ENCODE measurements at places on chromosomes 11 and 22.

DNA sequence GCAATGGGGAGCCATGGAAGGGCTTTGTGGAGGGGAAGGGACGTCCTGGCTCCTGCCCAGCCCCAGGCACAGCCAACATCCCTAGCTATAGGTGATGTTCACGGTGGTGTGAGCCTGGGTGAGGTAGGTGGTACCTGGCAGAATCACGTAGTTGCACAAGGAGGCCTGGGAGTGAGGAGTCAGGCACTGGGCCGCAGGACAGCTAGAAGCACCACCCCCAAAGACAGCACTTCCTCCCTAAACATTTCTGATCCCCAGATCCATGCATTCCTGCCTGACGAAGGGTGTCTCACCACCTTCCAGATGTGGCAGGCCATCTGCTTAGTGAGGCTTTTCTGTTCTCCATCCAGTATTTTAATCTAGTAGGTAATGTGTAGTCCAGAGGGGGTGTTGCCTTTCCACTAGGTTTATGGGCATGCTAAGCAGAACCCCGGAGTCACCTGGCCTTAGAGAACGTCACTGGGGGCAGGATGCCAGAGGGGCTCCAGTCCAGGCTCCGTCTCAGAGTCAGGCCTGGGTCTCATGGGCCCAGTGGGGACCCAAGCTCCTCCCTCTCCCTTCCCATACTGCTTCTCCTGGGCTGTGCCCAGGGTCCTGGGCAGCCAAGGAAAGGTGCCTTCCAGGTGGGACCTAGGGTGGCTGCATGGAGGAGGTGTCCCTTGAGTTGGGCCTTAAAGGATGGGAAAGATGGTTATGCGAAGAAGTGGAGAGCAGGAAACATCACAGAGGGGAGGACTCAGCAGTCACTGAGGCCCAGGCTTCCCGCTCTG, 56.2 kb downstream of the OTOG start:
- no peak for DNase-seq

GRCh38 chr11:60809249-60809648, 24.1 kb downstream of the MS4A10 start:
- no peak for DNase-seq

DNA sequence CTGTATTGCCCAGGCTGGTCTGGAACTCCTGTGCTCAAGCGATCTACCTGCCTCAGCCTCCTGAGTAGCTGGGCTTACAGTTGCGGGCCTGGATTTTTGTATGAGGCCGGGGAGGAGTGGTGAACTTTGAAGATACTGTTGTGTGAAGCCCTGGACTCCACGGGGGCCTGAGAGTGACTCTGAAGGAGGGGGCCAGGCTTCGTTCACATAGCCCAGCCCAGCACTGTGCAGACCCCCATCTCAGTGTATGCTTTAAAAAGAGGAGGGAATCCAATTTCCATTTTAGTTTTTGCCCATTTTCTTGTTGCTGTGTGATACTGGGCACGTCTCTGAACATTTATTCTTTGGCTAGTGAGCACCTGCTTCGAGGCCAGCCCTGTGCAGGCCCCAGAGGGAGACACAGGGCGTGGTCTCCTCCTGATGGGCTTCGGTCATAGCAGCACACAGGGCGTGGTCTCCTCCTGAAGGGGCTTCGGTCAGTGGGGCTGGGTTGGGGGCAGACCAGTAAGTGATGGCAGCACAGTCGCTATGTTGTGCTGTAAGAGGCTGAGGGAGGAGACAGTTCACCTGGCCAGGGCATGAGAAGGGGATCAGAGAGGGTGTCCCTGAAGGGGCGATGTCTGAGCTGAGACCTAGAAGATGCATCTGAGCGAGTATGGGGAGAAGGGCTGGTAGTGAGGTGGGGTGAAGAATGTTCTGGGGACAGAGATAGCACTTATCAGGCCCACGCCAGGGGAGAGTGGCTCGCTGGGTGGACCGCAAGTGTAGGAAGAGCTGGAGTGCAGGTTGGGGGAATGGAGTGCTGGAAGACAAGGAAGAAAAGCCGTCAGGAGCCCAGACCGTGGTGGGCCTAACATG, 14.0 kb downstream of the SAMM50 start:
- DNase-seq, result no peak

GRCh38 chr11:17907046-17907445, 105.8 kb downstream of the SERGEF start:
- DNase-seq, result no peak

GRCh38 chr11:134045799-134046635, 22.9 kb upstream of the JAM3 start:
- DNase-seq, result no peak

GRCh38 chr11:44952082-44952481, 1.4 kb upstream of the TP53I11 start:
- DNase-seq, result no peak
